Stimulated activated naive CD8-positive, alpha-beta T cell treated with anti-CD3 and anti-CD28 coated beads, Interleukin-15, amount 100 ng/mL, for 72 hours (primary cell): ENCODE measurements at places on chromosomes 16 and 17.

DNA sequence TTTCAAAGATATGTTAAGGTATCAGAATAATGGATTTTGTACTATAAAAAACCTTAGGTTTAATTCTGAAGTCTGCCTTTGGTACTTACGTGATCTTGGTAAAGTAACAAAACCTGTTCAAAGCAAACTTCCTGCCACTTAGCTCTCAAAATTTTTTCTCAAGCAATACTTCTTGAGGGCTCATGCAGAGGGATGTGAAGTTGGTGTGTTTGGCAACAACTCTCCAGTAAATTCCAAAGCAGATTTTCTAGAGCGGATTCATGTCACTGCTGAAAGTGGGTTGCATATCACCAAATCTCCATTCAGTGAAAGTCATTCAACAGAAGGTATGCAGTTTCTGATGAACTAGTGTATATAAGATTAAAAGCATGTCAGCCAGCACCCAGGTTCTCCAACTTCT is 856.7 kb downstream of the CDH8 start:
- DNase-seq: no peak

- DNase-seq: no peak
These were observed 19.5 kb downstream of the PLLP start for GRCh38 chr16:57264950-57265371.

DNA sequence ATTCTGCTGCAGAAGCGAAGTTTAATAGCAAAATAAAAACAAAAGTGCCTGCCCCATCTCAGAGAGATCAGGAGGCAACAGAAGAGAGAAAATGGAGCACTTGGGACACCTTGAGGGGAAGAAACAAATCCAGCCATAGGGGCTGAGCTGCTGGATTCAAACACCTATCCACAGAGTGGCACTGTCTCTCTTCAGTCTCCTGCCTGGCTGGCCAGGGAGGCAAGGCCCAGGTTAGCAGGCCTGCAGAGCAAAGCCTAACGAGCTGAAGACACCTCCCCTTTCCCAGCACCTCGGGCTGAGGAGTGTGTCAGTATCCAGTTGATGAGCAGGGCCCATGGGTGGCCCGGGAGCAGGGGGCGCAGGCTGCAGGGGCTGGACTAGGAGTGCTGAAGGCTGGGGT is 8.8 kb upstream of the KRT31 start:
- no peak for DNase-seq

DNA sequence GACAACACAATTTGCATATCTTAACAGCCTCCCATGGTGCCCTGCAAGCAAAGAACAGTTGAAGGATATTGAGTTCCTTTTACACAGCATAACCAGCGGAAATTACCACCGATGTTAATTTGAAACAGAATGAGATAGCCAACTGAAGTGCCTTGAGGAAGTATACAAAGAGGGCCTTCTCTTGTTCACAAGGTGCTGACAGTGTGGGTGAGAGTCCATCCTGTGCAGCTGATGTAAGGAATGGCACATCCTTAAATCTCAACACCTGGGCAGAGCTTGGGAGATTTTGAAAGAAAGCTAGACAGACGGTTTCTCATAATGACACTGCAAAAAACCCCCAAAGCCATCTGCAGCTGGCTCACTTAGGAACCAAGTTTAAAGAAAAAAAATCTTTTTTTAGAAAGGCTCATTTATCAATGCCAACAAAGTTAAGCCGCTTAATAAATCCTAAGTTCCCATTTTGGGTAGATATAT is 818.6 kb downstream of the KCNJ2 start:
- no peak for DNase-seq

GRCh38 chr17:49218941-49219913 is 8.7 kb downstream of the ABI3 start:
- peak; percentile 75 for DNase-seq

DNA sequence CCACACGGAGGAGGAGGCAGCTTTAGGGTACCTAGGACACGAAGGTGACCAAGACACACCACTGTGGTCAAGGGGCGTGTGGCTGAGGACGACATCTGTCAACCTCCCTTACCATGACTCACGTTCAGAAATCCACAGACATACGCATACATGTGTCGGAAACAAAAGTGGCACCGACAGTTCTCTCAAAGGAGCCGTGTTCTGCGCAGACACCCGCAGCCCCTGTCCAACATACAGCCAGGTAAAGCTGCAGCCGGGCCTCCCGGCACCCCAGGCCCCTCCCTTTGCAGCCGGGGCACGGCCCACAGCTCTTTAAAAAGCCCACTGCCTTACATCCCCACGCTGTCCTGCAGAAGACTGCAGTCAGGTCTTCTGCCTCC is 40.5 kb upstream of the KLHDC4 start:
- peak; percentile 72 for DNase-seq

DNA sequence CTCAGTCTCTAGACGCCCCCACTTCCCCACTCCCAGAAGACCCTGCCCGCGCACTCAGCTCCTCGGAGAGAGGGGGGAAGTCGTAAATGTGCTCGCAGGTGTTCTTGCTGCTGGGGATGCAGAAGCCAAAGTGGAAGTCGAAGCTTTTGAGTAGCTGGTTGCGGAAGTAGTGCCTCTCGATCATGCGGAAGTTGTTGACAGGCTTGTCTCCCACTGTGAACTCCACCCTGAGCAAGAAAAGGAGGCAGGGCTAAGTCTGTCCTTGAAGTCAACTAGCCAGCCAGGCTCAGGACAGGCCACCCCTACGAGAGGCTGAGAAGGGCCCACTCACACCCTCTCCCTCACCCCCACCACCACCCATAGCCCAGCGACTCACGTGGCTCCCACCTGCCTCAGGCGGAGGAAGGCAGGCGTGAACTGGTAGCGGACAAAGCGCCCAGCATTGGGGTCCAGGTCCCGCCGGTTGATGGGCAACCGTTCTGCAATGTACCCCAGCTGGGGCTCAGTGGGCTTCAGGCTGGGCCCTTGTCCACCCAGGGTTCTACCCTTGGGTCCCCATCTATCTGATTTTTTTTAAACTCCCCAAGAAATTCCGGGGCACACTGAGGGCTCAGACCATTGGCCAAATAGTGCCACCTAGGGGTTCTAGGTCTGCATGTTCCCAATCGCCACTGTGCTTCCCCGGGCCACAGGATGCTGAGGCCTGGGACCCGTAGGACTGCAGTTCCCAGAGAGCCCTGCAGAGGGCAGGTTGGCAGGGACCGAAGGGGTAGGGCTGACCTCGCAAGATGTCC is 4.6 kb downstream of the UNC119 start:
- DNase-seq: peak; percentile 80

DNA sequence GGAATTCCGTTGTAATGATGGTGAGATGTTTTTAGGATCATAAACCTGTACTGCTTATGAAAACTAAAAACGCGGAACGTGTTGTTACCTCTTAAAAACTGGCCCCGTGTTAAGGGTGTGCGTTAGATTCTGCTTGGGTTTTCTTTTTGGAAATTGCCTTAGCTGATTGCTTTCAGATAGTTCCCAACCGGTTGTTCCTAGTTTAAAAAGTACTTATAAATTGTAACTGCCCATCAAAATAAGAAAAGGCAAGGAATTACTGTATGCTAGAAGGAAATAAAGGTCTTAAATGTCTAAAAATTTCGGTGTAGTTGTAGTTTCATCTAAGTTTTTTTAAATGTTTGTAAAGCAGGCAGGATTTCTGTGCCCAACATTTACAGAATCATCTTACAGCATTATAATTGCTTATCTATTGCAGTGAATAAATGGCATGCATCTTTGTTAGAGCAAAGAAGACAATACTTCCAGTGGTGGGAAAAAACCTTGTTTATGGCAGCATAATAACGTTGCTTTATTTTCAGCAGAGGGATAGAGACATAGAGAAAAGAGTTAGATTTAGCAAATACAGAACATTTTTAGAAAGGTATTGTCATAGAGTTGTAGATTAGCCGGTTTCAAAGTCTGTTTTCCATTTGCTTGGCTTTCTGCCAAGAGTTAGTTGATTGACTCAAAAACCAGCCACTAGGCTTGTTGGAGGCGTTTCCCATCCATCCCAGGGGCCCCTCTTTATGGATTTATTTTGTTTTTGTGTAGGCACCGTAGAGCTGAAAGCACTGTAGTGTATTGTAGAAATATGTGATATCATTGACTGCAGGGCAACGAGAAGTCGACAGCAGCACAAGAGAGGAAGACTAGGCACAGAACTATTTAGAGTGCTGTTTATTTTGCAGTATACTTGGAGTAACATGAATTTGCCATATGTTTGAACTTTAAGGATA is 1.7 kb downstream of the PPM1D start:
- peak; percentile 41 for DNase-seq

DNA sequence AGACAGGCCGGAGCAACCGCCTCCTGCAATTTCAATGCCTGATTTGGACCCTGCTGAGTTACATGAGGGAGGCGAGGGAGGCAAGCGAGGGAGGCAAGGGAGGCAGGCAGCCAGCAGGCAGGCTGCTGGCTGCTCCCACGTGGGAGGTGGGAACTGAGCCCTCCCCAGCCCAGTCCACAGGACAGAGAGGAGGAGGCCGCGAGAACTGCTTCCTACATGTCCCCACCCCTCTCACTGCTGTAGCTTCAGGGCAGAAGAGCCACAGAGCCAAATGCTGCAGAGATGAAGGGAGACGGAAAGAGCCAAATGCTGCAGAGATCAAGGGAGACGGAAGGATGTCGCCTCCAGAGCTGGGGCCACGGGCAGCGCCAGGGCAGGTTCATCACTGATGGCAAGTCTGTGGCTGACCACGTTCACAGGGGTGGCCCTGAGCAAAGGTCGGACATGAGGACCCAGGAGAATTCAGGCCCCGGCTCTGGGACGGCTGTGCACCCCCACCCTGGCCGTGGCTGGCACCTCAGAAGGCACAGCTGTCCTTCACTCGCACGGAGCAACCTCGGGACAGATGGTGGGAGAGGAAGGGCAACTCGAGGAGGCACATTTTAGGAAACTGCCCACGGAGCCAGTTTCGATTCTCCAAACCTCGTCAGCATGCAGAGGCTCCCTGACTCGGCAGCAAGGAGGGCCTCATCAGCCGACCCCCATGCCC is 21.5 kb downstream of the RPH3AL start:
- DNase-seq: no peak

- no peak for DNase-seq
These were observed 22.6 kb upstream of the UBE2G1 start for GRCh38 chr17:4389079-4389478.

DNA sequence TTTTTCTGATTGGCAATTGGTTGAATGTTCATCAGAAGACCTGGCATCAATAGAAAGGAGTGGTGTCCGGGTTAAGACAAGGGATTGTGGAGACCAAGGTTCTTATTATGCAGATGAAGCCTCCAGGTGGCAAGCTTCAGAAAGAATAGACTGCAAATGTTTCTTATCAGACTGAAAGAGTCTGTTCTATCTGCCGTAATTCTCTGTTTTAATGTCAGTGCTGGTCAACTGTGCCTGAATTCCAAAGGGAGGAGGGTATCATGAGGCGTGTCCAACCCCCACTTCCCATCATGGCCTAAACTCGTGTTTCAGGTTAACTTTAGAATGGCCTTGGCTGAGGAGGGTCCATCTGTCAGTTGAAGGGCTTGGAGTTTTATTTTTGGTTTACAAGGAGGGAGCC is 60.4 kb upstream of the AKTIP start:
- DNase-seq: no peak

- no peak for DNase-seq
These were observed 5.0 kb downstream of the TSR3 start for GRCh38 chr16:1346422-1347285.

GRCh38 chr17:75404731-75405364 is 630 bp downstream of the GRB2 start:
- DNase-seq: peak; percentile 72

- DNase-seq: no peak
These were observed 195.4 kb downstream of the KATNIP start for GRCh38 chr16:27745348-27745747.

GRCh38 chr16:56652600-56652999 is 914 bp downstream of the MT1B start:
- DNase-seq: no peak

- DNase-seq: no peak
These were observed 176.3 kb downstream of the VPS53 start for GRCh38 chr17:538181-538973.

DNA sequence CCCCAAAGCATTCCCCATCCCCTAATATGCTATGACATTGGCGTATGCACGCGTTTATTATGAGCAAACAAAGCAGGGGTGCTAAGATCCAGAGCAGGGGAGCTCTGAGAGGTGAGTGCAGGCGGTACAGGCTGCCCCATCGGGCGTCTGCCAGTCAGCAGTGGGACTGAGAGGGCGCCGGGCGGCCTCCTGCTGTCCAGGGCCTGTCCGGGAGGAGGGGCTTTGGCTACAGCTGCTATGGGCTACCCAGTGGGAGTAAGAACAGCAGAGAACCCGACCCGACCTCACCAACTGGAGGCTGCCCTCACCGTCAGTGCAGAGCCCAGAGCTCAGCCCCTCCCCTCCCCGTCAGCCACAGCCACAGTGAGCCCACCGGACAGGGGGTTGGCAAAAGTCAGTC is 18.5 kb upstream of the AATK start:
- no peak for DNase-seq

GRCh38 chr17:35780950-35781349 is 14.5 kb downstream of the MMP28 start:
- DNase-seq: no peak

- DNase-seq: peak; percentile 66
These were observed 42.8 kb upstream of the GSE1 start for GRCh38 chr16:85570213-85570734.

DNA sequence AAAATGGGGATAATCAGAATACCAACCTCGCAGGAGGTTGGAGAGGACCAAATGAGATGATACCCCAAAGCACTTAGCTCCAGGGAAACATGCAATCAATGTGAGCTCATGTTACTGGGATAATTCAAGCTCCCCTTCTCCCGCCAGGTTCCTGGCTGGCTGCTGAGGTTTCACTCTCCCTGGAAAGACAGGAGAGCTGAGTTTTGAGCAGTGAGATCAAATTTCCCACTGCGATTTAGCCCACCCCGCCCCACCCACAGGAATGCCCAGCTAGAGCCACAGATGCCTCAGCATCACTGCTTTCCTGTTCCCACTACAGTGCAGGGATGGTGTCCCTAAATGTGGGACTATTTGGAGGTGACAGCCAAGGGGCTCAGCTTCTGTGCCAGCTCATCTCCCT is 56.7 kb downstream of the ZNF423 start:
- DNase-seq: no peak

DNA sequence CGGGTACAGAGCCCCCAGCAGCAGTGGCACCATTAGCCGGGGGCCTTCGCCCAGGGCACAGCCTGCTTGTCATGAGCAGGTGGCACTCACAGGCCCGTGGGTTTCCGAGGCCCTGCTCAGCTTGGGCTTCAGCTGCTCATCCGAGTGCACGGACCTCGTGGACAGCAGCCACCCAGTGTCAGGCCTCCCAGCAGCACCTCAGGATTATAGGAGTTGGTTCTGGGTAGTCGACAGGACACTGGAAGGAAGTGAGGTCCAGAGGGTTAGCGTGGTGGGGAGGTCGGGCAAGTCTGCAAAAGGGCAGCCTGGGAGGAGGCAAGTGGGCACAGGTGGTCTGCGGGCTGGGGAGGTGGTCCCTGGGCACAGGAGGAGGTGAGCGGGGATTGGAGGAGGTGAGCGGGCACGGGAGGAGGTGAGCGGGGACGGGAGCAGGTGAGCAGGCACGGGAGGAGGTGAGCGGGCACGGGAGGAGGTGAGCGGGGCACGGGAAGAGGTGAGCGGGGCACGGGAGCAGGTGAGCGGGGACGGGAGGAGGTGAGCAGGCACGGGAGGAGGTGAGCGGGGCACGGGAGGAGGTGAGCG is 5.1 kb upstream of the CPNE7 start:
- no peak for DNase-seq

- peak; percentile 100 for DNase-seq
These were observed 5.1 kb downstream of the DLG4 start for GRCh38 chr17:7214300-7215135.
